Stimulated activated CD4-positive, alpha-beta T cell treated with anti-CD3 and anti-CD28 coated beads, Interleukin-1b, Interleukin-23, amount 100 ng/mL, for 48 hours (primary cell): ENCODE measurements at places on chromosomes 11 and 22.

DNA sequence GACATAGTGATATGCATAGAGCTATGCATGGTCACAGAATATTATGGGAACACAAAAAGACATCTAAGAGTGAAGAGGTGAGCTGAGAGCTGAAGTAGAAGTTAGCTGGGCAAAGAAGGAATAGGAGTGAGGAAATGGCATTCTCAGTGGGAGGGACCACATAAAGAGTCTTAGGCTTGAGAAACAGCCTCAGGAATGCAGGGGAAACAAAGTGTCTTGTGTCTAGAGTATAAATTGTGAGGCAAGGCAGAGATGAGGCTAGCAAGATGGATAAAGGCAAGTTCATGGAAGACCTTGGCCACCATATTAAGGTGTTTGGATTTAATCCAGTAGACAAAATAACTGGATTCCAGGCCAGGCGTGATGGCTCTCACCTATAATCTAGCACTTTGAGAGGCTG lies 40.6 kb upstream of the CRTAM start:
- no peak for DNase-seq

DNA sequence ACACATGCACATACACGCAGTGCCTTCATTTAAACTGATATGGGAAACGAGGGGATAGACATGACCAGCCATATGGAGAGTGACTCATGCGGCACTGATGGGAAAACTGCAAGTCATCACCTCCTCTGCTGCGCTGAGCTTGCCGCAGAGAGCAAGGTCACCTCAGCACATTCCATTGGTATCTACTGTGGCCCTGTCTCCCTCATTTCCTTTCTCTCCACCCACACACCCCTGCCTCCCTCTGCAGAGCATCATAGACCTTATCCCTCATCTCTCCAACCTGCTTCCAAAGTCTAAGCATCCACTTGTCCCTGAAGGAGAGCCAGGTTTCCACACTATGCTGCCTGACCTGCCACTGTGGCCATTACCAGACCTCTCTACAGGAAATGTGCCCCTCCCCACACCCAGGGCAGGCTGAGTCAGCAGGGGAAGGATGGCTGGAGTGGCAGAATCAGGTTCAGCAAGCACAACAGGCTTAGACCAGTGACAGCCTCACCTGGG lies 116.9 kb upstream of the SNX19 start:
- no peak for DNase-seq

DNA sequence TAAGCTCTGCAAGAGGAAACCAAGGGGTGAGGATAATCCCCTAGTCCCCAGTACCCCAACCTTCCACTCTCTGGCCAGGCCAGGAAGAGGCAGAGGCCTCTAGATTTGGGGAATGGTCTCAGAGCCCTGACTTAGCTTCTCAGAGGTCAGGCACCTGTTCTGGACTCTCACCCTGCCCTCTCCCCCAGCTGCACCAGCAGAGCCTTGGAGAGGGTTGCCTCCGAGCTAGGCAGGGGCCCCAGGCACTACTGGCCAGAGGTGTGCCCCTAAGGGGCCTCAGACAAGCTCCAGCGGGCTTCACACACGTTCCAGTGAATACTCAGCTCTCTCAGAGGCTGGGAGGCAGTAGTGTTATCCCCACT lies 8.0 kb downstream of the FREY1 start:
- DNase-seq = no peak

GRCh38 chr11:11973866-11974265 lies 34.6 kb downstream of the DKK3 start:
- no peak for DNase-seq

DNA sequence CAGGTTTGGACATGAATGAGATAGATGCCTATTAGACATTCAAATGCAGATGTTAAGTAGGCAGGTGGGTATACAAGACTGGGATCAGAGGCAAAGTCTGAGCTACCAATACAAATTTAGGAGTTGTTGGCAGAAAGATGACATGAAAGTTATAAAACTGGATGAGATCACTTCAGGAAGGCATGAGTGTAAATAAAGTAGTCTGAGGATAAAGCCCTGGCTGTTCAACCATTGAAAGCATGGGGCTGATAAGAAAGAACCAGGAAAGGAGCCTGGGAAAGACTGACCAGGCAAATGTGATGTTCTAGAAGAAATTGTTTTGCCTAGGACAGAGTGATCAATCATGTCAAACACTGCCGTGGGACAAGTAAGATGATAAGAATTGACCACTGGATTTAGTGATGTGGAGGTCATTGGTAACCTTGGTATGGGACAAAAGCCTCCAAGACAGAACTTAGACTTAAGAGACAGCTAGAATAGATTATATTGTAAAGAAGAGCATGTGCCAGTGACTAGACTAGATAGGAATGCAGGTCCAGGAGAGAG lies 98.5 kb downstream of the EHF start:
- no peak for DNase-seq
